CD8-positive, alpha-beta memory T cell (primary cell): ENCODE measurements at places on chromosomes 7 and 10. TPM values are rescaled to one million over a fixed set of nuclear protein-coding genes. Genes with fewer than 3 reads are reported as not detected.
A peak's percentile ranks its signal among the peaks of the same experiment; 100 is the strongest.

The GTPBP10 gene
- 31.3 TPM for polyA plus RNA-seq

The RNF32 gene
- 0.40 TPM for polyA plus RNA-seq

The PNLIPRP3 gene
- polyA plus RNA-seq, result not detected

DNA sequence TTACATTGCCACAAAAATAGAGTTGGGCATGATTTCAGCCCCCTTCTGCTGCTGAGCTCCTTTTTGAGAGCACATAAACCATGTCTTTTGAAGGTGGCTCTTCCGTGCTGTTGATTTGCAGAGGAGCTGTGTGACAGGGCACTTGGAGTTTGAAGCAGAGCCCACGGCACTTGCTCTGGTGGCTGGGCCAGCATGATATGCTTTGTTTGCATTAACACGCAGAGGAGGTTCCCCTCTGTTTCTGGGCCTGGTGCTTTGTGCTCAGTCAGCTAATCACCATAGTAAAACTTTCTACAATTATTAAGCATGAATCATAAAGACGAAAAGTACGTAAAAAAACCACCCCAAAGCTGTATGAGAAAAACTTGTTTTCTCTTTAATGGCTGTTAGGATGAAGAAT is 40.1 kb downstream of the RBM33 start:
- DNase-seq, result no peak
- H3K36me3 ChIP-seq, result peaks cover 12% of the 10 kb centered on the region
- no peak overlapping the region for H3K27ac ChIP-seq
- peaks cover 15% of the 10 kb centered on the region for H3K4me1 ChIP-seq
- no peak overlapping the region for H3K4me3 ChIP-seq

DNA sequence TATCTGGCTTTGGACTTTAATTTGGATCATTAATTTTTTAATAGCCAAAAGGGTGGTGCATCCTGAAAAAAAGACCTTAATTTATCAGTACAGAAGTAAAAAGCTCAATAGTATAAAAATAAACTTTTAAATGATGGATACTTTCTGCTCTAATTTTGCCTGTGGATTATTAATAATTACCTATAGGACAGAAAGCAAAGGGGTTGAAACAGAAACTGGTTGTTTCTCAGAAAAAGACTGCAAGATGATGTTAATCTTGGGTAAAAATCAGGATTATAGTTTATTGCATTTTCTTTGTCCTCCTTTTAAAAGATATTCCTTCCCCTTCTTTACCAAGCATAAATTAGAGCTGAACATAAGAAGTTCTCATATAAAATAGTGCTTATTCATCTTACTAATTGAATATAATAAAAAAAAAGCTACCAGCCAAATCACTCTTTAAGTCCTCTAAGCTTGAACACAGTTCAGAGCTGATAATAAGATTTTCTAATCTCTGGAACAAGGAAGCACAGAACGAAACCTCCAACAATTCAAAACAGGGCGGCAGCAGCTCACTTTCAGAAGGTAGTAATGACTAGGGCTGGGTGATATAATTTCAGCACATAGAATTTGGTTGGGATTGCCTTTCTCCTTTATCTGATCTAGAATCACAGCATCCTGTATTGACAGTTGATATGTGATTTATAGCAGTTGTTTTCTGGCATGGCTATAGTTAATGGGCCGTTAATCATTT is 8.1 kb upstream of the GPR85 start:
- no peak for DNase-seq
- H3K4me3 ChIP-seq, result no peak overlapping the region
- H3K27me3 ChIP-seq, result no peaks in the 10 kb centered on the region
- no peak overlapping the region for H3K27ac ChIP-seq

DNA sequence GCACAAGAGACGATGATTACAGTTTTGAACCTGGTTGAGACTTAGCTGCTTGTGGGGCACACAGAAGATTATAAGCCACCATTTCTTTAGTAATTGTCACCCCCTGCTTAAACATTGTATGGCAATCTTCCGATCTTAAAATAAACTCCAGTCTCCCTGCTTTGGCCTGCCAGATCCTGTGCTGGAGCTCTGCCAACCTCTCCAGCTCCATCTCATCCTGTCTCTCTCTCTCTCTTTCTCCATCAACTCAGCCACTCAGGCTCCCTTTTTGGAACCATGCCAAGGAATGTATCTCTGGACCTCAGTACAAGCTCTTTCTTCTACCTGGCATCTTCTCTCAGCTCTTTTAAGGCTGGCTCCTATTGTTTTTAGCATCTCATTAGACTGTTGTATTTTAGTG is 1053.2 kb downstream of the REEP3 start:
- H3K36me3 ChIP-seq, result no peaks in the 10 kb centered on the region
- no peak overlapping the region for H3K4me3 ChIP-seq
- no peaks in the 10 kb centered on the region for H3K4me1 ChIP-seq
- no peak overlapping the region for H3K27ac ChIP-seq
- no peaks in the 10 kb centered on the region for H3K27me3 ChIP-seq

DNA sequence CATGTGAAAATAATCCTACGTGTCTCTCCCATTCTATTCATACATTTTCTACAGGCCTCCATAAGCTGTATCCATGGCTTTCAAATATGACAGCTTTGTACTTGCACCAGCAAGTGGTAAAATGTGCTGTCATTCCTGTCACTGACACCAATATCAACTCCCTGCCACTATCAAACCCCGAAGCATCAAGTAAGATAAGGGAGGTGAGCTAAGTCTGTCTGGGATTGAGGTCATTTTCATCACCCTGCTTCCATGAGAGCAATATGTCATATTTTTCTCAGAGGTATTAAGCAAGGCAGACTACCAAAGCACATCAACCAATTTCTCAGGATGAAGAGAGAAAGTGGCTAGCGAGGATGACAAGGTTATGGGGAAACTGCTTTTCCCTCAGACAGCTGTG is 11.1 kb downstream of the GPR22 start:
- no peaks in the 10 kb centered on the region for H3K4me1 ChIP-seq
- no peaks in the 10 kb centered on the region for H3K36me3 ChIP-seq
- DNase-seq, result no peak
- no peak overlapping the region for H3K4me3 ChIP-seq
- no peak overlapping the region for H3K27ac ChIP-seq

GRCh38 chr10:84088626-84089025 is 50.7 kb upstream of the GHITM start:
- no peaks in the 10 kb centered on the region for H3K4me1 ChIP-seq
- no peaks in the 10 kb centered on the region for H3K27me3 ChIP-seq
- no peak for DNase-seq
- no peak overlapping the region for H3K27ac ChIP-seq

DNA sequence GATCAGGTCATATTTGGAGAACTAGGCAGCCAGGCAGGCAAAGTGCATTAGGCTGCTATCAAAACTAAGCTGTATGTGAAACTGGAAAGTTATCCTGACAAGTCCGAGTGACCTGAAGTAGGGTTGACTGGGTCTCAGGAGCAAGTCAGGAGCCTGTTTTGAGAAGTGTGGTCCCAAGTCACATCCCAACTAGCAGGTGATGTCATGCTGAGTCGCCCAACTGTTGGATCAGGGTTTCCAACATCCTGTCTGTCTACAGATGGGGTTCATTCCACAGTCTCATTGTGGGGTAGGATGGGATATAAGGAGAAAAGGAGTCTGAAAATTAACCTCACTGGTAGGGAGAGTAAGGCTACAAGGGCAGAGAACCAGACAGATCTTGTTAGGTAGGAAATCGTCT is 27.0 kb downstream of the SLC26A4 start:
- no peak for DNase-seq
- H3K27me3 ChIP-seq, result no peaks in the 10 kb centered on the region
- H3K4me1 ChIP-seq, result no peaks in the 10 kb centered on the region
- no peak overlapping the region for H3K27ac ChIP-seq
- H3K4me3 ChIP-seq, result no peak overlapping the region
- no peaks in the 10 kb centered on the region for H3K36me3 ChIP-seq

GRCh38 chr10:97822261-97822687 is 27.4 kb upstream of the GOLGA7B start:
- DNase-seq, result no peak
- no peaks in the 10 kb centered on the region for H3K4me1 ChIP-seq
- no peaks in the 10 kb centered on the region for H3K27me3 ChIP-seq
- H3K27ac ChIP-seq, result no peak overlapping the region
- no peaks in the 10 kb centered on the region for H3K36me3 ChIP-seq

DNA sequence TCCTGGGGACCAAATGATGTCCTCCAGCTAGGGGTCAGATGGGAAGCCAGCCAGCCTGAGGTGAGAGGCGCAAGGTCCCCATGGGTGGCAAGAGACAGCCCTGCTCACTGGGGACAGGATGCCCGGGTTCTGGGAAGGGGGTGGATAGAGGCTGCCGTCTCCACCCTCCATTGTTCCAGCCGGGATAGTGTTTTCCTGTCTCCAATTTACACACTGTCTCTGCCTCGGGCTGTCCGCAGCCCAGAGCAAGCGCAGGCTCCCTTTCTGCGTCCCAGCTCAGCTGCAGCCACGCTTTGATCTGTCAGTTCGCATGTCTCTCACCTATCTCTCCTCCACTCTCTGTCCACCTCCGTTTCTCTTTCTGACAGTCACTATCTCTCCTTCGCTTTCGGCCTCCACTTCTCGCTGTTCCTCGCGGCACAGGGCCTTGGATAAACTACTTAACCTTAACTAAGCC is 2.1 kb downstream of the EPHB4 start:
- H3K4me3 ChIP-seq, result no peak overlapping the region
- DNase-seq, result no peak
- H3K4me1 ChIP-seq, result peaks cover 13% of the 10 kb centered on the region
- H3K36me3 ChIP-seq, result no peaks in the 10 kb centered on the region
- H3K27ac ChIP-seq, result peak overlapping the region; percentile 59

DNA sequence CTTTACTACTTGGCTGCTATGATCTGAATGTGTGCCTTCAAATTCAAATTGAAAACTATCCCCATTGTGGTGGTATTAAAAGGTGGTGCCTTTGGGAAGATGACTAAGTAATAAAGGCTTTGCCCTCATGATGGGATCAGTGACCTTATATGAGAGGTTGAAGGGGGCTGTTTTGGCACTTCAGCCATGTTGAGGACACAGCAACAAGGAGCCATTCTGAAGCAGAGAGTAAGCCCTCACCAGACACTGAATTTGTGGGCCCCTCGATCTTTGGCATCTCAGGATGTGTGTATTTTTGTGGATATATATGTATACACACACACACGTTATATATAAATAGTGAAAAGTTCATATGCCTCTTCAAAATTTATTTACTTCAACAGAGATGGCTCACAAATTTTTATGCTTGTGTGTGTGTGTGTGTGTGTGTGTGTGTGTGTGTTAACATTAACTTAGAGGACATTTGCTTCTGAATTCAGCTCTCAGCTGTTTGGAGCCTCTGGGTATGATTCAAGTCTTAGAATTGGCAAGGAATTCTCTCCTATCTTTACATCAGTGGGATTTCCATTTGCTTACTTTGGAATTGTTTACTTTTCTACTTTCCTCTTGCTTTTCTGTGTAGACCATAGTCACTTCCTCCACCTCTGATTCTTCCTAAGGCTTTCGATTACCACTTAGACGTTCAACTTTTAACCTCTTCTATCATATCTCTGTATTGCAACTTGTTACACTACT is 66.6 kb downstream of the MAGI2 start:
- H3K27ac ChIP-seq, result no peak overlapping the region
- H3K36me3 ChIP-seq, result no peaks in the 10 kb centered on the region
- H3K27me3 ChIP-seq, result no peaks in the 10 kb centered on the region
- H3K4me3 ChIP-seq, result no peak overlapping the region

DNA sequence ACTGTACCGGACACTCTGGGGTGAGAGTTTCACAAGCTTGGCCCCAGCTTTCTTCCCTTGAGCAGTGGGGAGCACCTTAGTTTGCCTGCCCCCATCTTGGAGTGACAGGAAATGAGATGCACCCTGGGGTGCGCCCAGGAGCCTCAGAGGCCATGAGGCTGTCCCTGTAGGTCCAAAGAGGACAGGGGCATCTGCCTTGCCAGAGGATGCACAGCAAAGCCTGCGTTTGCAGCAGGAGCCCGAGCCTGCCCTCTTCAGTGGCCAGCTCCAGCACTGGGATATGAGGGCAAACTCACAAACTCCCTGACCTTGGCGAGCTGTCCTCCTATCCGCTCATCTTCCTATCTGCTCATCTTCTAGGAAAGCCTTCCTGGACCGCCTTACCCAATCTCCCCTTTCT is 79.5 kb downstream of the PROSER2 start:
- H3K4me3 ChIP-seq, result no peak overlapping the region
- H3K36me3 ChIP-seq, result no peaks in the 10 kb centered on the region
- no peak overlapping the region for H3K27ac ChIP-seq
- H3K4me1 ChIP-seq, result no peaks in the 10 kb centered on the region

DNA sequence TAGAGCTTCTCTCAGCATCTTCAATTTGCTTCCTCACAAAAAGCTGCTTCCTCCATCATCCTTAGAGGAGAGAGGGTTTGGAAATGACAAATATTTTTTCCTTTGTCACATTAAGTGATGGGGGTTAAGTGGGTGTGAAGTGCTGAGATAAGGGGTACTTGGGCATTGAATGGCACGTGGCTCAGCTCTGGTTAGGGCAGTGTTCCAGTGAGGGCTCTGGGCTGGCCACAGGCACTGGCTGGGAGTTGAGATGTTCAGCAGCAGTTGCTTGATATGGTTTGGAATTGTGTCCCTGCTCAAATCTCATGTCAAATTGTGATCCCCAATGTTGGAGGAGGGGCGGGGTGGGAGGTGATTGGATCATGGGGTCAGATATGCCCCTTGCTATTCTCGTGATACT is 33.7 kb upstream of the CHCHD3 start:
- no peak overlapping the region for H3K4me3 ChIP-seq
- DNase-seq, result no peak
- H3K27me3 ChIP-seq, result no peaks in the 10 kb centered on the region
- H3K4me1 ChIP-seq, result no peaks in the 10 kb centered on the region
- H3K36me3 ChIP-seq, result no peaks in the 10 kb centered on the region

DNA sequence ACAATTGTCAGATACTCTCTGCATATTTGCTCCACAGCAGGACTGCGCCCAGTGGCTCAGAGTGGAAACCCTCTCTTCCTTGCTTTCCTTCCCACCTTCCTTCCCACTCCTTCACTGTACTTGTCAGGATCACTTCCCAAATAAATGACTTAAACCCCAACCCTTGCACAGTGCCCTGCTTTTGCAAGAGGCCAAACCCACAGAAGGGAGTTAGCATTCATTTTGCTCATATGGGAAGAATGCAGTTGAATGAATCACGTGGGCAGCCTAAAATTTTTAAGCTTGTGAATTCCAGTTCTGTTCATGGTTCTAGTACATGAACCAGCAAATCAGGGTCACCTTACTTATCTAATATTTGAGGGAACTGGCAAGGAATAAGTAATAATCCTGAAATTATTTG is 47.7 kb upstream of the SFMBT2 start:
- H3K36me3 ChIP-seq, result no peaks in the 10 kb centered on the region
- no peak overlapping the region for H3K4me3 ChIP-seq
- no peak for DNase-seq
- H3K4me1 ChIP-seq, result no peaks in the 10 kb centered on the region
- H3K27me3 ChIP-seq, result no peaks in the 10 kb centered on the region

- DNase-seq, result no peak
- H3K27ac ChIP-seq, result no peak overlapping the region
- no peaks in the 10 kb centered on the region for H3K4me1 ChIP-seq
- no peaks in the 10 kb centered on the region for H3K36me3 ChIP-seq
- H3K4me3 ChIP-seq, result no peak overlapping the region
- H3K27me3 ChIP-seq, result no peaks in the 10 kb centered on the region
These were observed 141.8 kb downstream of the CTTNBP2 start for GRCh38 chr7:117731455-117731854.

DNA sequence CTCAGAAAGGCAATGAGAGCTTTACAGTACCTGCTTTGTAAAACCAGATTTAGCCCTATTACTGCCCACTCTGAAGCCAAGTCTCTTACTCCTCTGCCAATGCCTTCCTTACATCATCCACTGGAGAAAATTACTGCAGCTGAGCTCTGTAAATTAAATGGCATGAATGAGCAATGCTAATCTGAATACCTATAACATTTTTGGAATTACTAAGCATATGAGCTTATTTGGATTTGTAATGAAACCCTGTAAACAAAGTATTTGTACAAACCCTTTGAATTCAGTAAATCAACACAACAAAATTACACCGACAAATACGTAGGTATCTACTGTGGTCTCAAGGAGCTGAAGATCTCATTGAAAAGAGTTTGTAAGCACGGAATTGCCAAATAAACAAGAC is 12.1 kb upstream of the CCNY start:
- H3K27ac ChIP-seq, result no peak overlapping the region
- no peaks in the 10 kb centered on the region for H3K27me3 ChIP-seq
- DNase-seq, result no peak
